Eye (tissue), 1 donor: ENCODE measurements at places on chromosomes 4 and X.
A peak's percentile ranks its signal among the peaks of the same experiment; 100 is the strongest.

GRCh38 chr4:170388255-170388654 lies 298.5 kb upstream of the AADAT start:
- no peak for DNase-seq

- DNase-seq: no peak
Measured at GRCh38 chr4:134276476-134276875, 74.9 kb upstream of the PABPC4L start.

DNA sequence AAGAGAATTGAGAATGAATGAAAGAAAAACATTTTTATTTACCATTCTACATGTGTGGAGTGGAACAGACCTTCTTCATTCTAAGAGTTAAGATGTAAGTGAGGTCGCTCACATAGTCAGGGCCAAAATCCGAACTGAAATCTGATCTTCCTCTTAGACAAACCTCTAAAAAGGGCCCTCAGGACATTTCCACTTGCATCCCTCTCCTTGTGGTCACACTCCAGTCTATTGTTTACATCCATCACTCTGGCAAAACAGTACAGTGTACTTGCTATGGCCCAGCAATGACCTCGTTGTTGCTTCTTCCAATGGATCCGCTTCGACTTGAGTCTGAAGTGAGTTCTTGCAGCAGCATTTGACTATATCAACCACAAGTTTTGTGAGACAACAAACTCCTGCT lies 54.2 kb downstream of the MOSPD2 start:
- no peak for DNase-seq

DNA sequence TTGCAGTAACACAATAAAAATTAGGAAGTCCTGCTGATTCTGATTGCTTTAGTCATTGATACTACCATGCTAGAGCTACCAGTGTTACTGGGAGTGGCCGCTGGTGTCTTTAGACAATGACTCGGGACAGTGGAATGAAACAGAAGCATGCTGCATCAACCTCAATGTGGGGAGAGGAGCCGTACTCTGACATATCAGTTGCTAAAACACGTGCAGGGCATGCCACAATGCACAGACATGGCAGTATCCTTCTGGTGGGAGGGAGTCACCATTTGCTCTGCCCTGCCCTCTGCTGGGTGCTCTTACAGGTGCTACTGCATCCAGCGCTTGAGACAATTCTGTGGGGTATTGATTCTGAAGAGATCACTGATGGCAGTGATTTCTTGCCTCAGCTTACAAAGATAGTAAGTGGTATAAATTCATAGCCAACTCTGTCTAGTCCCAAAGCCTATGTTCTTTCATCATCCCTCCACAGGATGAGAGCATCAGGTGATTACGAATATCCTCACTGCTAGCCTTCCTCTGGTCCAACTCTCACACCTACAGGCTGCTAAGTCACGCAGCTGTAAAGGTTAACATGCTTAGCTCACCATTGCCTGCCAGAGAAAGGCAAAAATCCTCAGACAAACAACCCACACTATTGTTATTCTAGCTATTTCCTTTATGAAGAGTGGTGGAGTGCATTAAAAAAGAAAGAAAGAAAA lies 43.7 kb downstream of the NSG1 start:
- DNase-seq: peak; percentile 86

DNA sequence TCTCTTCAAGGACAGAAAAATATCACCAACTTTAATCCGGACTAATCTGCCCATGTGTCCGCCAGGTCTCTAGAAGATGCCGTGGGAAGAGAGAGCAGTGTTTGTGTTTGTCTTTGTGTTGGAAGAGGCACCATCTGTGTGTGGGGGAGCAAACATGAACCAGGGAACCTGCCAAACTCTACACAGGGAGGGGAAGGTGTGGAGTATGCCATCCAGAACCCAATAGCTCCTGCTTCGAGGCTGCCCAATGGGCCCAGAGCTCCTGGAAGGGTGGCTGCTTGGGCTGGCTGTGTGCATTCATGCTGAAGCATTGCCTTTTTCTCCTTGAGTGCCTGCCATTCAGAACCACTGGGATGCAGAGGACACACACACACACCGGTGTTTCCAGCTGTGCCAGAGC lies 536.2 kb downstream of the MID1IP1 start:
- DNase-seq: peak; percentile 36

- DNase-seq: no peak
Measured at GRCh38 chrX:150989420-150989819, 6.3 kb downstream of the HMGB3 start.

DNA sequence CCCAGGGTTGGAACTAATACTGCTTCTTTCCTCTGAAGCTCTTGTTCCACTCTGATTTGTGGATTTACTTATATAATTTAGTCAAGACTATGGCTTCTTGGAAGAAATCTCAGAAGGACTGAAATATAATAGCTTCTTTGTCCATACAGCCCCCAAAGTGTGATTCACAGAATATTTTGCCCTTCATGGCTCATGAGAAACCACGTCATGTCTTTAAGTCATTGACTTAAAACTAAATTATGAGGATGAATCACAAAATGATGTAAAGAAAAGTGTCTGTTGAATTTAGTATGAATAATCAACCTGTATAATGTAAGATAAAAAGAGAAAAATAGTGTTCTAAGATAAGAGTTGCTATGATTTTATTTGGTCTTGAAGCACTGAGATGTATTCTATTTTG lies 43.3 kb upstream of the AGA start:
- DNase-seq: no peak

DNA sequence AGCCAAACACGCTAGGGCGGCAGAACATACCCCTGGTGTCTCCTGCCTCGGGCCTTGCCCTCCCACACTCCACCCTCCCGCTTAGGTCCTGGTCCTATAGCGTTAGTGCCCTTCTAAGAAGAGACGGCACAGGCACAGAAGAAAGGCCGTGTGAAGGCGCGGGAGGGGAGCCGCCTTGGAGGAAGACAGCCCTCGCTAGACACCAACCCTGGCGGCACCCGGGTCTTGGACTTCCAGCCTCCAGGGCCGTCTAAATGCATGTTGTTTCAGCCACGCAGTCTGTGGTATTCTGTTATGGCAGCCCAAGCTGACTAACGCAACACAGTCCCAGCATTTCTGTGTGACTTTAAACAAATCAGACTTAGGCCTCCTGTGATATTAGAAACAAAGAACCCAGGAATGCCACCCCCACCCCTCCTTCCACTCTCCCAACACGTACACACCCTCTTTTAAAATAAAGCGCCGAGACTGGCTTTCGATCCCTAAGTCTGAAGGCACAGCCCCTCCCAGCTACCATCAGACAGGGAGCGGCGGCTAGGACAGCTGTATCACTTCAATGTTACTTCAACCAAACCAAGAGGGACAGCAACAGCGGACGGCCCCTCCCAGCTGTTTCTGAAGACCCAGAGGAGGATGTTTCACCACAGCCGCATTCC lies 128.0 kb downstream of the AFAP1 start:
- peak; percentile 78 for DNase-seq

DNA sequence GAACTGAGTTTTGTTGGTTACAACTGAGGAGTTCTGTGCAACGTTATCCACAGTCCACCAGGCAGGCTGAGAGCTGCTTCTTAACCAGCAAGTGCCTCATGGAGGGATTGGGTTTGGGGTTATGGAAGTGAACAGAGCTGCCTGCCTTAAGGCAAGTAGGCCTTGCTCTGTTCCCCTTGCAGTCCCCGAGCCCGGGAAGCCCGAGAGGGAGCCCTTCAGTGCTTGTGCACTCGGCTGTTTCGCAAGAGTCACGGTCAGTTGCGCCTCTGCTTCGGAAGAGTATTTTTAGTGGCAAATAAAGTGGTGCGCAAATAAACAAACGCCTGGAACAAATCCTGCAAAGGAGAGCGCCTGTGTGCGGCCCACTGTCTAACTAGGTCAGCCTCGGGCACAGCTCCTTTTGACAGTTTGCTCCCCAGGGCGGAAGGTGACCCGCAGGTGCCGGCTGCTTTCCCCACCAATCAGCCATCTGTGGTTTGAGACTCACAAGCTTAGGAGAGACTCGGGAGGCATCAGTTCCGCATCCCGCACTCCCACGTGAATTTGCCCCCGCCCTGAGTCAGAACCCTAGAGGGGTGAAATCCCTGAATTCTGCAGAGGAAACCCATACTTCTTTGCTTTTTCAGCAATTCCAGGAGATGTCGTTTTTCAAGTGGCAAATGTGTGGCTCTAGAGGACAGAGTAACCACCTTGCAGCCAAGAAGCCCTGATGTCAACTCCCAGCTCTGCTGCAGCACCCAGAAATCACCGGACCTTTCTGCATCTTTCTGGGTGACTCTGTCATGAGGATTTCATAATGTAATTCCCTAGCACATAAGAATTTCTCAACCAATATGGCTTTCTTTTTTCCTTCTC lies 56.8 kb downstream of the LGI2 start:
- peak; percentile 30 for DNase-seq

- DNase-seq: no peak
Measured at GRCh38 chrX:12249997-12250396, 111.7 kb downstream of the FRMPD4 start.

- no peak for DNase-seq
Measured at GRCh38 chrX:102599951-102600579, 750 bp downstream of the ARMCX5 start.

DNA sequence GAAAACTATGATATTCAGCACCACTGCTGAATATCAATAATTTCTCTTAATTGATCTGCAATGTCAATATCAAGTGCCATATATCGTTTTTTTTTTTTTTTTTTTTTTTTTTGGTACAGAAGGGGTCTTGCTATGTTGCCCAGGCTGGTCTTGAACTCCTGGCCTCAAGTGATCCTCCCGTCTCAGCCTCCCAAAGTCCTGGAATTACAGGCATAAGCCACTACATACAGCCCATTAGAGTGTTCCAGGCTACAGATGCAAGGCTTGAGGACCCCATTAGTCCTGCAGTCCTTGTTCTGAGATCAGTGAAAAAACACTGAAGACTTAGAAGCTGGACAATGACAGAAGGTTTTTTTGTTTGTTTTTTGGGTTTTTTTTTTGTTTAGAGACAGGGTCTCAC lies 48.3 kb downstream of the PPP3CA start:
- DNase-seq: no peak

GRCh38 chr4:177484613-177485021 lies 42.4 kb upstream of the AGA start:
- no peak for DNase-seq

DNA sequence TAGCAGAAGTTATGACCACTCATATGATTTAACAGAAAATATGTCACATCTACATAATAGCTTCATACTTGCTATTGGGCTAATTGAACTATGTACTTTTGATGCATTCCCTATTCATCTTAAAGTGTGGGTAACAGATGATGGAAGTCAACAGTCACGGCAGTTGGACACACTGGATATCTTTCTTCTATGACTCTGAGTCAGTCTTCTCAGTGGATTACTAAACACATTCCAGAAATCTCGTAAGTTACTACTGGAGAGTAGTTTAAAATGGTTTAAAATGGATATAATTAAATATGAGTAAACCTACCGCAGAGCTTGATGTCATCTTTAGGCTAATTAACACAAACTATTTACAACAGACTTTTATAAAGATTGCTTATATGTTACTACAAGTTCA lies 30.1 kb upstream of the CFAP299 start:
- DNase-seq: no peak

DNA sequence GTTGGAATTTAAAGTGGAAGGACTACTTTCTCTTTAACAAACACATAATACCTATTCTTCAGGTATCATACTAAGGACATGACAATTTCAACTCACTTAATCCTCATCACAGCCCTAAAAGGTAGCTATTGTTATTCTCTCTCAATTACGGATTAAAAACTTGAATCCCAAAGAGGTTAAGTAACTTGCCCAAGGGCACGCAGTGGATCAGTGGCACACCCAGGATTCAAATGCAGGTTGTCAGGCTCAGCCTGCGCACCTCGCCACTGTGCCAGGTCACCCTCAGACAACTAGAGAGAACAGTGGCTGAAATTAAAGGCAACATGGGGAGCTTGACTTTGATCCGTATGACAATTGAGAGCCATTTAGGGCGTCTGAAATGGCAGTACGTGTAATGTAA lies 67.6 kb downstream of the MFAP3L start:
- DNase-seq: no peak

- no peak for DNase-seq
Measured at GRCh38 chr4:105350859-105351490, 122.9 kb downstream of the PPA2 start.

- no peak for DNase-seq
Measured at GRCh38 chr4:139300431-139301112, 733 bp upstream of the NAA15 start.

GRCh38 chrX:110327336-110327735 lies 9.5 kb upstream of the AMMECR1 start:
- no peak for DNase-seq

DNA sequence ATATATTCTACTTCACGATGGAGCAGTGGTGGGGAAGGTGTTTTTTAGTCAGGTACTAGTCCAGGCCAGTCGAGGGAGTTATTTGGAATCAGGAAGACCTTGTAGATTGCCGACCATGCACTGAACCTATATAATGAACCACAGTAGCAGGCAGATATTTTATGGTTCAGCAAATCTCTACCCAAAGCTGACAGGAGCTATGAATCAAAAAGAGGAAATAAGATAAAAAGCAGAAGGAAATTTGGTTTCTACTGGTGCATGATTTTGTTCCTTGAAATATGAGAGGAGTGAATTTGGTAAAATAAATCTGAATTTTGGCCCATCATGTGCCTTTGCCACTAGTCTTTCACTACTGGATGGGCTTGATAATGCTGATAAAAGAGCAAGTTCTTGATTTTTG lies 924.3 kb upstream of the DIAPH2 start:
- DNase-seq: no peak

- no peak for DNase-seq
Measured at GRCh38 chr4:85815796-85816459, 341.0 kb downstream of the ARHGAP24 start.

DNA sequence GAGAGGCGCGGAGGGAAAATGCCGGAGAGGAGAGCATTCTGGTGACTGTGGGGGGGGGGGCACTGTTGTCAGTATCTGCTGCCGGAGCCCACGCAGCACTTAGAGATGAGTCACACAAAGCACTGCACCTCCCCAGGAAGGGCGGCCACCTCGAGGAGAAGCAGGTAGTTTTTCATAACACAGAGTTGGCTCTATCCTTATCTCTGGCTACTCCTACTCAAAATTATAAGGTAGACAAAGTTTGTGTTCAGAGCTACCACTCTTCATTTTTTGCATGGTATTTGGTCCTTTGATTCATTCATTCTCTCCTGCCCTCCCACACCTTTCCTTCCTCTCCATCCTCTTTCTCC lies 76.2 kb upstream of the SCOC start:
- DNase-seq: peak; percentile 40

DNA sequence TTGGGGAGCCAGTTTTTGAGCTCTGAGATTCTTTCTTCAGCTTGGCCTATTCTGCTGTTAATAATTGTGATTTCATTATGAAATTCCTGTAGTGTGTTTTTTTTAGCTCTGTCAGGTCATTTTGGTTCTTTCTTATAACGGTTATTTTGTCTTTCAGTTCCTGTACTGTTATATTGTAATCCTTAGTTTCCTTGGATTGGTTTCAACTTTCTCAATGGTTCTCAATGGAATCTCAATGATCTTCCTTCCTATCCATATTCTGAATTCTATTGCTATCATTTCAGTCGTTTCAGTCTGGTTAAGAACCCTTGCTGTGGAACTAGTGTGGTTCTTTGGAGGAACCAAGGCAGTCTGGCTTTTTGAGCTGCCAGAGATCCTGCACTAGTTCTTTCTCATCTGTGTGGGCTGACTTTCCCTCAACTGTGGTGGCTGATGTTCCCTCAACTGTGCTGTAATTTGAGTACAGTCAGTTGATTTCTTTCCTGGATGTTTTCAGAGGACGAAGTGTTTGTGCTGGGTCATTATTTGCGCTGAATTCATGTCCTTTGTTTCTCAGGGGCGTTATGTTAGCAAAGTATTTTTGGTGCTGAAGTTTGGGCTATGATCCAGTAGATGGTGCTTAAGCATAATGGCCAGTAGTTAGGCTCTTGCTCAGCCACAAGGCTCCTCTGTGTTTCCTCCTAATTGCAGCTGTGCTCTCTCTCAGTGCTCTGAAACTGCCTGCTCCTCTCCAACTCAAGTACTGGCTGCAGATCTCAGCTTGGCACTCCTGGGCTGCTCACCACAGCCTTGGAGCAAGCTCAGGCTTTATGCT lies 27.5 kb downstream of the ENPEP start:
- DNase-seq: no peak
